IMR-90 (cell line): ENCODE measurements at places on chromosomes 11 and 22. TPM values are rescaled to one million over a fixed set of nuclear protein-coding genes. Genes with fewer than 3 reads are reported as not detected.
A peak's percentile ranks its signal among the peaks of the same experiment; 100 is the strongest.

DNA sequence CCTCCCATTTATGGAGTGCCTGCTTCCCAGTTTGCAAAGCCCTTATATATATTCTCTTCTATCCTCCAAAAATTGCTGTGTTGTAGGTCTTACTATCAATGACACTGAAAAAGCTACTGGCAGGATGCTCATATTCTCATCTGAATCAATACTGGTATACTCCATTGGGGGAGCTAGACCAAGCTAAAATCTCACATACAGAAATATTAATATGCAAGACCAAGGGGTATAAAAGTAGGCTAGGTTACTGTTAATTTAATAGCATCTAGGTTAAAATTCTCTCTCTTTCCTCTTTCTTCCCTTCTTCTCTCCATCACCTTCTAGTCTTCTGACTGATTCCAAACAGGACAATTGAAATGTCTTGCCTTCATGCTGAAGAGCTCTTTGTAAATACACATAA is 17.1 kb upstream of the BDNF start:
- DNase-seq = no peak
- peak overlapping the region; percentile 82; the same call in 1 of the 2 replicates for H3K27ac ChIP-seq
- peak overlapping the region; percentile 70; the same call in 1 of the 2 replicates for H3K4me3 ChIP-seq
- peaks cover 3% of the 10 kb centered on the region for H3K4me1 ChIP-seq
- no peaks in the 10 kb centered on the region for H3K27me3 ChIP-seq

- no peaks in the 10 kb centered on the region for H3K36me3 ChIP-seq
- no peaks in the 10 kb centered on the region; the same call in 1 of the 2 replicates for H3K27me3 ChIP-seq
- H3K27ac ChIP-seq = no peak overlapping the region
- no peak overlapping the region for H3K4me3 ChIP-seq
- H3K4me1 ChIP-seq = no peaks in the 10 kb centered on the region
These were observed 42.5 kb downstream of the TMPRSS5 start for GRCh38 chr11:113663567-113663966.

DNA sequence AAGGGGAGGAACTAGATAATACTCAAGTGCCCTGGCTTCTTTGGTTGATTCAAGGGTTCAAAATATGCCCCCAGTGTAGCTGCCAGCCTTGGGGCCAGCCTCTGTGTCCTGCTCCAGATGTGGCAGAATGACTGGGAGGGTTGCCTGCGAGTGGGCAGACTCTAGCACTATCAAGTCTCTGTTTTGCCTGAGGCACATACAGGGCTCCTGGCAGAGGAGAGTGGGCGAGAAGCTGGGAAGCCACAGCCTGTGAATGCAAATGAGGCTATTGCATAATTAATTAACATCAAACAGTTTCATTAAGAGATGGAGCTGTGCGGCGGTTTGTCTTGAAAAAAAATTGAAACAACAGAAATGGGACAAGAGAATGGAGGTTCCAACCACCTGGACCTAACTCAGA is 50.8 kb downstream of the BUD13 start:
- H3K4me1 ChIP-seq = peaks cover 8% of the 10 kb centered on the region; the same call in 1 of the 2 replicates
- no peak overlapping the region for H3K4me3 ChIP-seq
- DNase-seq = no peak
- peaks cover 46% of the 10 kb centered on the region for H3K27me3 ChIP-seq
- H3K36me3 ChIP-seq = no peaks in the 10 kb centered on the region

- H3K4me3 ChIP-seq = no peak overlapping the region
- H3K4me1 ChIP-seq = peaks cover 6% of the 10 kb centered on the region
- H3K27me3 ChIP-seq = no peaks in the 10 kb centered on the region
- DNase-seq = peak; percentile 37
These were observed 38.2 kb upstream of the PAMR1 start for GRCh38 chr11:35563484-35564244.

DNA sequence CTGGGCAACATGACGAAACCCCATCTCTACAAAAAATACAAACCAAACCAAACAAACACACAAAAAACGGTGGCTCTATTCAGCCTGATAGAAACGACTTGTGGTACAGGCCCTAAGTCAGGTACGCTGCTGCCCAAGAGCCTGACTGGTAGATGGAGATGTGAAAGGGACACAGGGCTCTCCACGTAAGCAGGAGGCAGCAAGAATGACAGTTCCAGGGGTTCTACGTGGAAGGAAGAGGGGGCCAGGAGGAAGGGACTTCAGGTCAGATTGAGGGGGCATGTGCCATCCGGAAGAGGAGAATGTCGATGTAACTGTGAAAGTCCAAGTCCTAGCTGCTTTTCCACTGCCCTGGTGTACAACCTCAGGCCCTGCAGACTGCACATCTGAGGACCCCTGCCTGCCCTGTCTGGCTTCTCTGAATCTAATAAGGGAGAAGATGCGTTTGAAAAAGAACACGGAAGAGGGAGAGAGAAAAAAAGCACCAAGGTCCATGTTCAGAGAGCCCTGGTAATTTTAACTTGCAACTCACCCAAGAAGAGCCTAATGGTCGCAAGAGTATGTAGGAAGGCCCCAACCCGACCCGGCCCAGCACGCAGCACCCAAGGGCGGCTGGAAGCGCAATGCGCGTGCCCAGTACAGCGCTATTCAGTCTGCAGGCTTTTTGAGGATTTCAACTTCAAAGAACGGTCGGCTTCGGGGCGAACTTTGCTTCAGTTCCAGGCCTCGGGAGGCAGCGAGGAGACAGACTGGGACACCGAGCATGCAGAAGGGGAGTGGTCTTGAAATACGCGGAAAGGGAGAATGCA is 909 bp upstream of the ZNRD2 start:
- no peaks in the 10 kb centered on the region for H3K27me3 ChIP-seq
- peak overlapping the region; percentile 78 for H3K27ac ChIP-seq
- 0 out of 2 replicates have a peak, but pooled peaks cover 1% of the 10 kb centered on the region for H3K36me3 ChIP-seq
- H3K4me1 ChIP-seq = peaks cover 14% of the 10 kb centered on the region
- no peak for DNase-seq

GRCh38 chr22:30802202-30803166 is 107.8 kb downstream of the OSBP2 start:
- H3K36me3 ChIP-seq = no peaks in the 10 kb centered on the region
- H3K27ac ChIP-seq = no peak overlapping the region
- H3K27me3 ChIP-seq = peaks cover 11% of the 10 kb centered on the region
- peaks cover 3% of the 10 kb centered on the region; the same call in 1 of the 2 replicates for H3K4me1 ChIP-seq
- DNase-seq = peak; percentile 90
- peak overlapping the region; percentile 19 for H3K4me3 ChIP-seq

- no peaks in the 10 kb centered on the region for H3K27me3 ChIP-seq
- DNase-seq = no peak
- H3K4me3 ChIP-seq = no peak overlapping the region
- H3K27ac ChIP-seq = no peak overlapping the region
- no peaks in the 10 kb centered on the region for H3K4me1 ChIP-seq
- no peaks in the 10 kb centered on the region for H3K36me3 ChIP-seq
These were observed 177.5 kb downstream of the MYO18B start for GRCh38 chr22:25919452-25919851.

DNA sequence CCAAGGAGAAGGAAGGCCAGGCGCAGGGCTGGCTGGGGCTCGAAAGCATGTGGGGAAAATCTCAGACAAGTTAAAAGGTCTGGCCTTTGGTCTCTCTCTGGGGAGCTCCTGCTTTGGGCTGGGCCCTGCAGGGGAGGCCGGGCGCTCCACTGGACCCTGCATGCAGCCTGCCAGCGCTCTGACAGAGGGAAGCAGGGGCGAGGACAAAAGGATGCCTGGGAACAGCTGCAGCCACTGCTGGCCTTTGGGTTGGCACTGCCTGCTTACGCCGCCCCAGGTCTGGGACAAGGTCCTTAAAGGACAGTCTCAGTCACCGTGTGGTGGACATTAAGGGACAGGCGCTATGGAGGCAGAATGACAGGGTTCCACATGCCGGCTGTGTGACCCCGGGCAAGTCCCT is 56.4 kb upstream of the TTLL12 start:
- DNase-seq = no peak
- peaks cover 39% of the 10 kb centered on the region for H3K27me3 ChIP-seq
- H3K36me3 ChIP-seq = no peaks in the 10 kb centered on the region
- H3K4me1 ChIP-seq = no peaks in the 10 kb centered on the region
- no peak overlapping the region for H3K27ac ChIP-seq

DNA sequence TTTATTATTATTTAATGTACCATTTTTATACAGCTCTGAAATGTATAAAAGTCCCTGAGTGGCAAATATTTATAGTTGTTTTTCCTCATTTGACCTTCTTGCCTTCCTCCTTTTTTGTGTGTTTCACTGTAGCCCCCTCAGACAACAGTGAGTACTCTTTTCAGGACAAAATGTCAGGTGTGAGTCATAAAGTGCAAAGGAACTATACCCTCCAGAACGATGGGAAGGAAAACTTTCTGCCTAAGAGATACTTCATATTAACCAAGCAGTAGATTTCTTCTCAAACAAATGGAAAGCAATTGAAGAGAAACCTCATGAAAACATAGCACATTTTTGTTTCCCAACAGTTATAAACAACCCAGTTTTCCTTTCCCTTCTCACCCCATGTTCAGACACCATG is 16.1 kb upstream of the MS4A7 start:
- no peaks in the 10 kb centered on the region for H3K4me1 ChIP-seq
- no peak for DNase-seq
- H3K36me3 ChIP-seq = no peaks in the 10 kb centered on the region
- no peak overlapping the region for H3K4me3 ChIP-seq

DNA sequence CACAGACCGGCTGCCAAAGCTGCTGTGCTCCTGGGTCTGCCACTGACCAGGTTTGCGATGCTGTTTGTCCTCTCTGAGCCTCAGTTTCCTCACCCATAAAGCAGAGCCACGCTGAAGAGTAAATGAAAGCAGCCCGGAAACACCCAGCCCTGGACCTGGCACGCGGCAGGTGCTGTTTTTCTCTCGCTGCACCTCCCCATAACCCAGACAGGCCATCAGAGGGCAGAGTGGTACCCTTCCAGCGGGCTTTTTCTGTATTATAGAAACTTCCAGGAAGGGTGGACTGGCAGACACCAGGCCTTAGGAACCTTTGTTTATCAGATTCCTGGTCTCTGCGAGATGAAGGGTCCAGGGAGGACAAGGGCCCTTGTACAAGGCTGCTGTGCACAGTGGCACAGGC is 17.9 kb upstream of the FGF19 start:
- peaks cover 65% of the 10 kb centered on the region for H3K27me3 ChIP-seq
- H3K4me1 ChIP-seq = no peaks in the 10 kb centered on the region; the same call in 1 of the 2 replicates
- H3K4me3 ChIP-seq = no peak overlapping the region
- H3K27ac ChIP-seq = no peak overlapping the region
- no peak for DNase-seq

DNA sequence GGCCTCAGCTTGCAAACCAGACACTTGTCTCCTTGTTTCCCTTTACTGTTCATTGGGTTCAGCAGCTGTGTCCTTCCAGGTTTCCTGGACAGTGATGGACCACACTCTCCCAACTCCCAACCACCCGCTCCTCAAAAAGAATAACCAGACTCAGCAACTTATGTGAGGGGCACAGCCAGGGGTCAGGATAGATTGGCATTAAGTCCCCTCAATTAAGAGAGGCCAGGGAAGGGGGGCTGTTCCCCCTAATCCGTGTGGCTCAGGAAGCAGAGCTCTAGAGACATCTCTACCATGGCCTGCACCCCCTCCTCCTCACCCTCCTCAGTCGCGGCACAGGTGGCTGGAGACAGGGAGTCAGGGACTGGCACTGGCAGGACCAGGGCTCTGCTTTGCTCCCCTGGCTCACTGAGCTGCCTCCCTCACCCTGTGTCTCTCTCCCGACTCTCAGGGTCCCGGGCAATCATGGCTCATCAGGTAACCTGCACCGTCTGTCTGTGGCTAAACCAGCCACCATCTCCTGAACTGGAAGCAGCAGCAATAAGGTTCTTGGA is 111.7 kb downstream of the ZNF280B start:
- H3K36me3 ChIP-seq = no peaks in the 10 kb centered on the region
- H3K27ac ChIP-seq = no peak overlapping the region
- H3K27me3 ChIP-seq = peaks cover 12% of the 10 kb centered on the region
- peaks cover 3% of the 10 kb centered on the region; the same call in 1 of the 2 replicates for H3K4me1 ChIP-seq
- no peak overlapping the region for H3K4me3 ChIP-seq

- H3K27ac ChIP-seq = no peak overlapping the region
- H3K4me1 ChIP-seq = peaks cover 10% of the 10 kb centered on the region
- H3K4me3 ChIP-seq = no peak overlapping the region
- H3K36me3 ChIP-seq = peaks cover 58% of the 10 kb centered on the region
- no peaks in the 10 kb centered on the region for H3K27me3 ChIP-seq
- DNase-seq = no peak
These were observed 5.5 kb downstream of the C11orf24 start for GRCh38 chr11:68266121-68266891.

DNA sequence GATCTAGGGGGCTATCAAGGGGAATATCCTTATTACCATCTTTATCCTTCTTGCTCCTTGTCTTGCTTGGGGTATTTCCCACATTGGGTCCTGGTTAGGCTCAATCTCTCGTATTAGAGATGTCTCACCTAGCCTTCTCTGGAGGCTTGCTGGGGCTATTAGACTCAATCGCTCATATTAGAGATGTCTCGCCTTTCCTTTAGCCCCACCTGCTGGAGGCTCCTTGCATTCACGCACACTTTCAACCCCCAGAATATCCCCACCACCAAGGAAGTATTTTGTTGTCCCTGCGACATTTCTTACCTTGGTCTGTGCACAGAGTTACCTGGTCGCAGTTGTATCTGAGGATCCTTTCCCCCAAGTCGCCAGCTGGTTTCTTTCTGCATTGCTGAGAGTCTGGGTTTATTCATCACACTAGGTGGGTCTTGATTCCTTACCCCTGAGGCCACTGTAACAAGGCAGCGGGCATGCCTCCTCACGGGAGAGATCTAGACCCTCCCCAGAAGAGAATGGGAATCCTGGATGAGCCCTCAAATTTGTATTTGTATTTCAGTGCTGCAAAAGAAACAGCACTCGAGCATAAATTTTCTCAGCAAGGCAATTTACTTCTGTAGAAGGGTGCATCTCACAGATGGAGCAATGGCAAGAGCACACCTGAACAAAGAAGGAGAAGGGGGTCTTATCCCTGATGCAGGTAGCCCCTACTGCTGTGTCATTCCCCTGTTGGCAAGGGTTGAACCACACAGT is 15.9 kb upstream of the HYLS1 start:
- no peak overlapping the region for H3K27ac ChIP-seq
- no peaks in the 10 kb centered on the region for H3K4me1 ChIP-seq
- H3K27me3 ChIP-seq = peaks cover 4% of the 10 kb centered on the region; the same call in 1 of the 2 replicates
- H3K4me3 ChIP-seq = no peak overlapping the region

GRCh38 chr22:44883011-44883421 is 126.8 kb downstream of the PHF21B start:
- H3K4me3 ChIP-seq = no peak overlapping the region
- no peaks in the 10 kb centered on the region for H3K36me3 ChIP-seq
- no peak overlapping the region for H3K27ac ChIP-seq
- no peaks in the 10 kb centered on the region; the same call in 1 of the 2 replicates for H3K27me3 ChIP-seq
- no peak for DNase-seq

DNA sequence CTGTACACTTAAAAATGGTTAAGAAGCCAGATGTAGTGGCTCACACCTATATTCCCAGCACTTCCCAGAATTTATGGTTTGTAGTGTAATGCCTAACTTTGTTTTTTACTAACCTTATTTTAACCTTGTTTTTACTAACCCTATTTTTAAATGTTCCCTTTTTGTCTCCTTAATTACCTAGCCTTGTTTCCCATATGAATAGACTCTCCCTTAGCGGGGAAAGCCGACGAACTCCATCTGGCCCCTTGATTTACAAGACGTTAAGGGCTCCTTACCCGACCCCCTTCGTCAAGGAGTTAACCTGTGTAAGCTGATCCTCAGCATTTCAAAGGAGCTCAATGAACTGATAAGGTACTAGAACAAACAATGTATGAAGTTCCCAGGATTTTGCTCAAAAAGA is 17.1 kb downstream of the APOBEC3H start:
- no peak overlapping the region for H3K4me3 ChIP-seq
- DNase-seq = no peak
- H3K36me3 ChIP-seq = no peaks in the 10 kb centered on the region
- H3K4me1 ChIP-seq = no peaks in the 10 kb centered on the region
- H3K27me3 ChIP-seq = peaks cover 48% of the 10 kb centered on the region

Gene FOLH1
- total RNA-seq = not detected in 2 replicates

Gene OR51B2
- total RNA-seq = not detected in 2 replicates

Gene GCAT
- 25.6 and 32.3 TPM in 2 replicates for total RNA-seq

Gene MUC6
- total RNA-seq = not detected in 2 replicates

Gene ASPHD2
- total RNA-seq = 1.1 and 1.3 TPM in 2 replicates

Gene F2
- total RNA-seq = not detected in 2 replicates

Gene SCUBE2
- 0.56 and 0.72 TPM in 2 replicates for total RNA-seq

Gene SMPD1
- 17.5 and 19.5 TPM in 2 replicates for total RNA-seq
